ENCODE measurements at places on chromosomes 6 and 20. TPM values are rescaled to one million over a fixed set of nuclear protein-coding genes. Genes with fewer than 3 reads are reported as not detected.
A peak's percentile ranks its signal among the peaks of the same experiment; 100 is the strongest.

- no peak overlapping the region for H3K4me3 ChIP-seq
- H3K27ac ChIP-seq, result no peak overlapping the region
- H3K27me3 ChIP-seq, result peaks cover 83% of the 10 kb centered on the region
- H3K36me3 ChIP-seq, result no peaks in the 10 kb centered on the region
Observed at GRCh38 chr20:57322476-57322875, 7.1 kb upstream of the SPO11 start.

DNA sequence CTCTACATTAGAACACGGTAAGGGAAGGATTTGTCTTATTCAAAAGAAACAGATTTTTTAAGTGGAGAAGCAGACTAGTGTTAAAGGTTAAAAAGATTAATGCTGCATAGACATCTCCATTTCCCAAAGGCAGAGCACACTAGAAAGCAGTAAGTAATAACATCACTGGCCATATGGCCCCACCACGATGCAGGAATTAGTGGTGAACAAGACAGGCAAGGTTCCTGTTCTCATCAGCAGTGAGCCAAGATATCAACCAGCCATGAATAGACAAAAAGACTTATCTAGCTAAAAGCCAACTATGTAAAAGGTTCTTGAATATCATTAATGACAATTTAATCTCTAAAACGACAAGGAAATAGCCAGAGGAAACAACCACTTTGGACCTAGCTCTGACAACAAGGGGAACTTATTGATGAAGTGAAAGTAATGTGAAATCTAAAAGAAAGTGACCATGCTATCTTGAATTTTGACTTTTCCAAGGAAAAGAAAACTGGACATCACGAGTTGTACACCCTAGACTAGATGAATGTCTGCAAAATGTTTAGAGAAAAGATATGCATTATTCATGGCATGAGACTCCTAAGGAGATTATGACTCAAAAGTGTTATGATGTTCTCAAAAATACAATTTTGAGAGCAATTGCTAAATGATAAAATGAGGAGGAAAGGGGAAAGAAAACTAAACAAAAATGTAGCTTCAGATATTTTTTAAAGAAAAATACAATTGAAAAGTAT is 157.9 kb upstream of the STXBP5 start:
- H3K27me3 ChIP-seq, result no peaks in the 10 kb centered on the region
- no peak overlapping the region for H3K4me3 ChIP-seq
- no peak for DNase-seq
- no peaks in the 10 kb centered on the region for H3K36me3 ChIP-seq

DNA sequence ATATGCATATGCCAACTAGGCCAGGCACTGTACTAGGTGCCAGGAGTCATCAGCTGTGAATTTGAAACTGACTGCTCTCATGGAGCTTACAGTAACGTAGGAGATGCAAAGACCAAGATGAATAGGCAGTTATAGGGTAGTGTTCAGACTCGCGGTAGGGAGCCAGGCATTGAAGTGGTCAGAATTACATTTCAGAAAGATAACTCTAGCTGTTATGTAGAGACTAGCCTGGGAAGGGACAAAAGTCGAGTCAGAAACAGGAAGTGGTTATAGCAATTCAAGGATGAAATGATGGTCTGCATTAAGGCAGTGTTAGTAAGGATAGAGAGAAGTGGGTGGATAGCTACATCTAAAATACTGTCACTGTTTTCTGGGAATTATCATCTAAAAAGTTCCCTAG is 56.6 kb downstream of the PCMT1 start:
- no peaks in the 10 kb centered on the region for H3K27me3 ChIP-seq
- no peaks in the 10 kb centered on the region for H3K4me1 ChIP-seq
- no peak overlapping the region for H3K27ac ChIP-seq
- no peak overlapping the region for H3K4me3 ChIP-seq

Gene RSPO3
- total RNA-seq, result 0.27 TPM

GRCh38 chr6:37365791-37366190 is 12.0 kb downstream of the RNF8 start:
- no peak overlapping the region for H3K4me3 ChIP-seq
- DNase-seq, result no peak
- H3K27me3 ChIP-seq, result no peaks in the 10 kb centered on the region
- H3K36me3 ChIP-seq, result peaks cover 23% of the 10 kb centered on the region
- peak overlapping the region; percentile 25 for H3K27ac ChIP-seq

DNA sequence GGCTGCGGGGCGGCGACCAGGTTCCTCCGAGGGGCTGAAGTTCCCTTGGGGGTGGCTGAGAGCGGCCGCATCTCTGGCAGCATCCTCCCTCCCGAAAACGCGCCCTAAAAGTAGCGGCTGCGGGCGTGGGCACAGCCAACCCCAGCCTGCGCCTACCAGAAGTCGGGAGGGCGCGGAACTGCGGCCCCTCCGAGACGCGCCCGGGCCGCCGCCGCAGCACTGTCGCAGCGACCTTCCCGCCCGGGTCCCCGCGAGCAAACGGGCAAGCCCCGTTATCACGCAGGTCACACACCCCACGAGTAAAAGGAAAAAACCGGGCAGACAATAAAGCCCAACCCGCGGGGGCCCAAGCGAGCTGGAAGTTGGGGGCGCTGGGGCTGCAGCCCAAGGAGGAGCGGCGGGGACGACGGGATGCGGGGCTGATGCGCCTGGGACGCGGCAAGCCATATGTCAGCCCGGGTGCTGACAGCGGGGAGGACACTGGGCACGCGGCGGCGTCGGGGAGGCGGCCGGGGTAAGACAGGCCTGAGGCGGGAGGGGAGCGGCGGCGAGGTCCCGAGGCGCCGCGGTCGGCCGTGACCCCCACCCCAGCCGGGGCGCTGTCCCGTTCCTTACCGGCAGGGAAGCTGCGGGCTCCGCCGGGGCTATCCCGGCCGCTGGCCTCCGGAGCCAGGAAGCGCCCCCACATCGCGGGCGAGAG is 659 bp downstream of the CEP85L start:
- peaks cover 41% of the 10 kb centered on the region for H3K4me1 ChIP-seq
- peak overlapping the region; percentile 98 for H3K27ac ChIP-seq
- peak overlapping the region; percentile 84 for H3K4me3 ChIP-seq

DNA sequence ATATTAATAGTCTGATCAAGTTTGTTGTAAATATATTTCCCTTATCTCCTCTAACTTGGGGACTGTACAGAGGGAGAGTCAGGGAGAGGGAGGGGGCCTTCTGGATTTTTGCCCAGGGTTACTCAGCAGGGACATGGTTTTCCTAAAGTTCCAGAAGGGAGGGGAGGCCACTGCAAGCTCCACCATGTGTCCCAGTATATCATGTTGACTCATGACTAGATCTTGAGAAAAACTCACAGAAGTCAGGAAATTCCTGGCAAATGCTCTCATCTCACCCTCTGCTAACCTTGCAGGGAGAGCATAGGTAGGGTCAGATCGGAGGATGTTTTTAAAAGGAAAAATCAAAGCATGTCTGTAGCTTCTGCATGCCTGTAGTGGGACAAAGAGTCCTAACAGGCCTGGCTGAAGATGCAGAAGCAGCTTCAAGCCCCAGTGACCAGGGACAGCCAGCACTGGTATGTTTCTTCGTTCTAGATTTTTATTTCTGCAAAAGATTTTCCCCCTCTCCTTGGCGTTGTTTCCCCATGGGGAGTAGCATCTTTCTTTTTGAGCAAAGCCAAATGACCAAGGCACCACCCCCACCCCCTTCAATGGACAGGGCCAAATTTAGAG is 272.9 kb upstream of the SUPT3H start:
- H3K36me3 ChIP-seq, result no peaks in the 10 kb centered on the region
- H3K4me3 ChIP-seq, result no peak overlapping the region
- no peaks in the 10 kb centered on the region for H3K4me1 ChIP-seq
- H3K27me3 ChIP-seq, result peaks cover 26% of the 10 kb centered on the region

Gene NR2E1
- not detected for total RNA-seq

DNA sequence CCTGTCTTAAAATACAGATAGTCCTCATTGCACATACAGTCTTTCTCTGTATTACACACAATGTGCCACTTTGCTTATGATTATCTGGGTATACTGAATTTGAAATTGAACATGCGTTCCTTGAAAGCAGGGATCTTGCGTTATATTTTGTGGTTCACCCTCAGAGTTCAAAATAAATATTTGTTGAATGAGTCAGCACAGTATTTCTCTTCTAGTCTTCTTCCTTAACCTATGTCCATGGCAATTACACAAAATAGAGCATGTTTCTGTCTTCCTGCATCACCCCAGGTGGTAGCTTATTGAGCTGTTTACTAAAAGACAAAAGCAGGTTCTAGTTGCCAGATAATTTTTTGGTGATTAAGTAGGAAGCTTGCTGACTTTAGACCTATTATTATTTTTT is 272.9 kb upstream of the FERMT1 start:
- H3K27me3 ChIP-seq, result no peaks in the 10 kb centered on the region
- DNase-seq, result no peak
- no peaks in the 10 kb centered on the region for H3K4me1 ChIP-seq
- H3K4me3 ChIP-seq, result no peak overlapping the region
- no peak overlapping the region for H3K27ac ChIP-seq

Gene GPX5
- not detected for total RNA-seq

Data from left ventricle myocardium inferior (tissue), 1 donor.